NCI-H187 (cell line): ENCODE measurements at places on chromosomes 6 and 20.

DNA sequence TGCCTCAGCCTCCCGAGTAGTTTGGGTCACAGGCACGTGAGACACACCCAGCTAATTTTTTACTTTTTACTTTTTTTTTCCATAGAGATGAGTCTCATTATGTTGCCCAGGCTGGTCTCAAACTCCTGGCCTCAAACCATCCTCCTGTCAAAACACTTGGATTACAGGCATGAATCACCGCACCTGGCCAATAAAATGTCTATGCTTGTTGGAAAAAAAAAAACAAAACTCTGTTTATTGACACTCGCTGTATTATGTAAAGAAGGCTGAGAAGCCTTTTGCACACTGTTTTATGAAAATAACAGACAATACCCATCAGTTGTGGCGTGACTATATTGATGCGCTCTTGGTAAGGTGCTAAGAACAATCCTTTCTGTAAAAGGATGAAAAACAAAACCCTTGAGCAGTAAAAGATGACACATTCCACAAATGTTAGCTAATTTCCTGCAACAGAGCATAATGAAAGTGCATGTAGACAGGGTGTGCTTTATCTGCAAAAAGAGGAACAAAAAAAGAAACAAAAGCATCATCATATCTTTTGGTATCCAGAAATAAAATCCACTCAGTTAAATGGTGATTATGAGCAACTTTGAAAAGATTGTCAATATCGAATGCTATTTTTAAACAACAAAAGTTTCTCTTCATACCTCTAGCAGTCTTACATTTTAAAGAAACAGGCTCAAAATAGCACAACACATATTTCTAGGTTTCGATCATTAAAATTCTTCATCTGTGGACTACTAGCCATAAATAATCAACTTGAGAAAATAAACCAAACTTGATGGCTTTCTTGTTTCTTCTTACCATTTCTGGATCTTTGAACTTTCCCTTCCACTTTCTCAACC is 108.3 kb upstream of the PHACTR1 start:
- DNase-seq = no peak

DNA sequence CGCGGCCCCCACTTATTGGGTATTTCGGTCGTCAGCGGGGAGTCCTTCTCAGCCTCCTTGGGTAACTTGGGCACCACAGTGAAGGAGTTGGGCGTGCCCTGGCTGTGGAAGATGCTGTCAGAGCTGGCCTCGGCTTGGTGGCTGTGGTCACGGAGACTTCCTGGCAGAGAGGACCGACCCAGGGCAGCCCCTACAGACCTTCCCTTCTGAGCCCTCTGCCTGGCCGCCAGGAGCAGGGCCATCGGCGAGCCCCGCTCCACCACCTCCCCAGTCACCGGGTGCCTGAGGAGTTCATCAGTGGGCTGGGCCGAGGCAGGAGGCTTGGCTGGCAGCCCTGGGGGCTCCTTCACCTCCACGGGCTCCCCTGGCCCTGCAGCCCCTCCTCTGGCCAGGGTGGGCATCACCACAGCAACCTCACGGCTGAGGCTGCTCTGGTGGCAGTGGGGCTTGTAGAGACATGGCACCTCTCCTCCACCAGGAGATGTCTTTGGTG is 37.2 kb downstream of the C6orf132 start:
- no peak for DNase-seq

- DNase-seq = no peak
Measured at GRCh38 chr6:30005482-30005881, 55.6 kb upstream of the POLR1H start.

DNA sequence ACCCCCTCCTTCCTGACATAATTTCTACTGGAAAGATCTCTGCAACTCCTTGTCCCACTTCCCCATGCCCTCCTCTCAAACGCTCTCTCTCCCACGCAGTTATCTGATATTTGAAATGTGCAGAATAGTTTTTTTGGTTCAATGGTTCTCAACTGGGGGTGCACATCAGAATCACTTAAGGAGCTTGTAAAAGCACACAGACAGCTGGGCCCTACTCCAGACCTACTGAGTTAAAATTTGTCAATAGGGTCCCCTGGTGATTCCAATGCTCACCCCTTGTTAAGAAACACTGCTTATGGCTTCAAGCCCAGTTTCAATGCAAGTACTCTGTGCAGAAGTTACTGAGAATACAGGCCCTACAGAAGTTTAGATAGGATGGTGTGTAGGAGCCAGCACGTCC is 45.2 kb upstream of the KCNK16 start:
- no peak for DNase-seq

- no peak for DNase-seq
Measured at GRCh38 chr20:5031206-5031557, 29.9 kb upstream of the SLC23A2 start.

- DNase-seq = no peak
Measured at GRCh38 chr20:47492284-47492683, 9.4 kb upstream of the NCOA3 start.

GRCh38 chr20:56897318-56897957 is 268.3 kb downstream of the TFAP2C start:
- no peak for DNase-seq

GRCh38 chr6:162970246-162970645 is 242.5 kb downstream of the PACRG start:
- DNase-seq = no peak

DNA sequence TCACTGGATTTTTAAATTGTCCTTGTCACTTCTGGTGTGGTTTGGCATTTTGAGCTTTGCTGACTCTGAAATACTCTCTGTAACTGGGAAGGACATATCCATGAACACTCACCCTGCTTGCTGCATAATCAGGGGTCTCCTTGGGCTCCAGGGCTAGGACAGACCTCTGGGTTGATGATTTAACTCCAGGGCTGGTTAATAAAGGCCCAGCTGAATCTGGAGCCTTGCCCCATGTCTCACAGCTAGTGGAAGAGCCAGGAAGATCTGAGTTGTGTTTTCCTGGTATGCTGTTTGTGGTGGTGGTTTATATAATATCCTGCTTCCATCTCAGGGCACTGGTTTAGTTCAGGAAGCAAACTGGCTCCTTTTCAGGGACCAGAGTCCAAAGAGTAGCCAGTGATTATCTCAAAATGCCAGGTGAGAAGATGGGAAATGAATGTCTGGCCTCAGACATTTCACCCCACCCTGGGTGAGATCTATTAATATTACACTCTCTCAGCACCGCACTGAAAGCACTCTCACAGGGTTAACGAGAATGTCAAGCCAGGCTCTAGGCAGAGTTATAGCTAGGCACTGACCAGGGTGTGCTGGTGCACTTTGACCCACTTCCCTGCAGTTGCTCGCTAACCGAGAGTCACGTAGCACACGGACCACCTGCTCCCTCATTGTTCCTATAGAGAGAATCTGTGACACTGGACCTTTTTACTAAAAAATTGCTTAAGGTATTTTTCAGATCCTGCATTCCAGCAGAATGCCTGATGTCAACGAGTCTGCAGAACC is 90.1 kb upstream of the SLC22A16 start:
- DNase-seq = no peak

DNA sequence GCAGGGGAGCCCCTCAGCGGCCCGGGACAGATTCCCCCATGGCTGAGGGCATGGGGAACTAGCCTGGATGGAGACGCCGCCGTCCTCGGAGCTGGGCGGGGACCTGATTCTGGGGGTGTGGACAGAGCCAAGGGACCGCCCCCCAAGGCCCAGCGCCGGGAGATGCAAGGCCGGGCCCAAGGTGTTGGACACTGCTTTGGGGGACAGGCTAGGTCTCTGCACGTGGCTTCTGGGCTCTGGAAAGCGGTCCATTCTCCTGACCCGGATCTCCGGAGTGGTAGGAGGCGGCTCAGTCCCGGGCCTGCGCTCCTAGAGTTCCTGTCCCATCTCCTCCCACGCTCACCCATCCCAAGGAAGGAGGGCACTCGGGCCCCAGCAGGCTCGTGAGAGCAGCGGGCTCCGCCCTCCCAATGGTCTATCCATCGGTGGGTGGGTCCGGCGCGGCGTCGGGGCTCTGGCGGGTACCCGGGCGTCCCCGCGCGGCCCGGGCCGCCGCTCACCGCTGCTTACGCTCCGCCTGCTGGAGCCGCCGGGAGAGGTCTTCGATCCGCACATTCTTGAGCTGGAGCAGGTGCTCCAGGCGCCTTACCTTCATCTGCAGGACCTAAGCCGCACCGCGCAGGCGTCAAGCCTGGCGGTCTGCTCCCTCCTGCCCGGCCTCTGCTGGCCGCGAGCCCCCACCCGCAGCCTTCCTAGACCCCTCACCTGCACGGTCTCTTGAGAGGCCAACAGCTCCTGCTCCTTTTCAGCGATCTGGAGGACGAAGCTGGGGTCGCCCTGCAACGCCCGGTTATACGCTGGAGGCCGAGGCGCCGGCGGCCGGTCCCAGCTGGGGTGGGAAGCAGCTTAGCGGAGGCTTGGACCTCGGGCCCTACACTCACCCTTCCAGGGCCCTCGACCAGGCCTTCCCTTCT is 3.3 kb downstream of the SPEF1 start:
- DNase-seq = no peak

DNA sequence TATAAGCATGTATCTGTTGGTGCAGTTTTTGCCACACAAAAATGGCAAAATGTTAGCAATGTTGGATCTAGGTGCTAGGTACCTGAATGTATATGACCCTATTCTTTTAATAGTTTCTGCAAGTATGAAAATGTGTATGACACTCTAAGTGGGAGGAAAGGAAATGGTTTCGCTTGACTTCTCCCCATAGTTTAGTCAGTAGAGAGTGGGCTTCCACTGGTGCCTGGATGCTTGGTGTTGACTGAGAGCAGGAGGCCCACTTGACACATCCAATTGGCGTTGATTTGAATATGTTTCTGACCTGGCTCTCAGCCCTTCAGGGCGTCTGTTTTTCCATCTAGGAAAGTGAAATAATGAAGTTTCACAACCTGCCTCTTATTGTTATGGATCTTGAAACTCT is 41.8 kb upstream of the GABRR1 start:
- DNase-seq = no peak

DNA sequence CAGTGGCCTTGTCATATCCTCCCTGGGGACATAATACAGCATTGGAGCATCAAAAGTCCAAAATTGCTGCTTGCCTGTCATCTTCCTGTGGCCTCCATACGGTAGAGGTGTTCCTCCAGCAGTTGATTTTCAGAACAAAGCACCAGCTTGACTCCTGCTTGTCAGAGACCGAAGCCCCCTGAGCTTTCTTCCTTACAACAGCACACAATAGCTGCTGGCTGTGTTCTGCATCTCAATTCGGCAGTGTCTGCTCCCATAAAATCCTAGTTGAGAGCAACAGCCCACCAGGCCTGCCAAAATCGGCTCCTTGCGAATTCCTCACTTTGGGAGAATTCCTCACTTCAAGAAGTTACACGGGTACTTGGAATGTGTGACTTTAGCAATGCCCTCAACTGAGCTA is 372.9 kb downstream of the SAMD5 start:
- no peak for DNase-seq

- DNase-seq = no peak
Measured at GRCh38 chr6:13854716-13855250, 40.4 kb upstream of the MCUR1 start.

GRCh38 chr20:45538209-45538799 is 978 bp downstream of the WFDC6 start:
- DNase-seq = no peak

DNA sequence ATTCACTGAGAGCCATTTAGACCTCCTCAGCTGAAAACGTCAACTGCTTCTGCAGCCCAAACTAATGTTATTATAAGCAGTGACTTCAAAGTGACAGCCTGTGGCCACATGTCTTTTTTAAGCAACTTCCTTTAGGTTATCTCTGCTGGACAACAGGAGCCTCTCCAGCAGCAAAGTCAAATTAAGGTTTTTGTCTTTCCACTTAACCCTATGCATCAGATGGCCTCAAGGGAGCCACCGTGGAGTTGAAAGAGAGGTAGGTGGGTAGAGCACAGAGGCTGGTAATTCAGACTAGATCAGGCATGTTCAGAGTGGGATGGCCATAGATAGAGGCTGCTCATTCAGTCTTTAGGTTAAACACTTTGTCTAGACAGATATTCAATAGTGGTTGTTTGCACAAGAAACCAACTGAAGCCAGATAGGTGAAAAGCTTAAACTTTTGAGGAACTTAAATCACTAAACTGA is 300.6 kb upstream of the ECI2 start:
- peak; percentile 22 for DNase-seq
